NCI-H1436 (cell line): ENCODE measurements at places on chromosomes 3 and 15.
A peak's percentile ranks its signal among the peaks of the same experiment; 100 is the strongest.

DNA sequence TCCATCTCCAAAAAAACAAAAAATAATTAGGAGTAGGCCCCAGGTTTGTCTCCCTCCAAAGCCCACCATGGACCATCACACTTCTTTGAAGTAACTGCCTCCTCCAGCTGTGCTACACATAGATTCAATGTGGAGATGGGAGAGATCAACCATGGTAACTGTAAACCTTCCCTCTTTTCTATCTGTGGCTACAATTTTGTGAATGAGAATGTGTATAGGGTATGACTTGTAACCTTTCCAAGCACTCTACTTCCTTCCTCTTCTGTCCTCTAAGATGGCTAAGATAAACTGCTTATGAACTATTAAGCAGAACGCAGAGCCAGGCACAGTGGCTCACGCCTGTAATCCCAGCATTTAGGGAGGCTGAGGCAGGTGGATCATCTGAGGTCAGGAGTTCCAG, 55.5 kb upstream of the ATP11B start:
- DNase-seq: no peak

DNA sequence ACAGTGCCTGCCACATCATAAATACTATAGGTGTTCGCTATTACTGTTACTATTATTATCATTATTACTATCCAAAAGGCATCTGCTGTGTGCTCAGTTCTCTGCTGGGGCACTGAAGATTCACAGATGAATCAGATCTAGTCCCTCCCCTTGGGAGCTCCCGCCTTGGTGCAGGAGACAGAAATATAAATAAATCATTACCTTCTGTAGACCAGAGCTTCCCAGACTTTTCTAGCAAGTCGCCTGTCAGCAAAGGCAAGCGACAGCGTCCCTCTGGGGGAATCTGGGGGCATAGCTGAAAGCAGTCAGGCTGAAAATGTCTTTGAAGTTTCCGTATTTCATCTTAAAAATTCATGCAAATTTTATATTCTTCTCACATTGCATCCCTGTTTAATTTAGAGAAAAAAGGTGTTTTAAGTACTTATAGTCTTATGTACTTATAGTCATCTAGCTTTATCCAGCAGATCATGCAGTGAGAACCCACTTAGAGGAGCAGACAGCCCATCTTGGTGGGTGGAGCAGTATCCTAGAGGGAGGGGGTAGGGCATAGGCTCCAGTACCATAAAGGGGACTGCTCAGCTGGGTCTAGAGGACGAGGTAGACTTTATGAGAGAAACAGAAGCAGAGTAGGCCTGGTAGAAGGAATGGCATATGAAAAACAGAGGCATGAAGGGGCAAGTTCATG, 10.4 kb upstream of the BRPF1 start:
- DNase-seq: no peak

DNA sequence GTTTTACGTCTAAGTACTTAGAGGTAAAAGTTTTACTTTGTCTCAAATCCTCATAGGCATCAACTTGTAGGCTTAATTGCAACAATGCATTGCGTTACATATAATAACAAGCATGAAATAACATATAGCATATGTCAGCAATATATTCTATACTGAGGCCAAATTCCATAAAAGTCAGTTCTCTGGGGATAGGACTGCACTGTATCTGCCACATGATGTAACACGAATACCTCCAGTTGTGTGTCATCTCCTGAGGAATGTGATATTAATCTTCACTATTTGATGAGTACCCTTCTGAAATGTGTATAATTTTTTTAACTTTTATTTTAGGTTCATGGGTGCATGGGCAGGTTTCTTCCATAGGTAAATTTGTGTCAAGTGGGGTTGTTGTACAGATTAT, 126.4 kb downstream of the IMPG2 start:
- DNase-seq: no peak

DNA sequence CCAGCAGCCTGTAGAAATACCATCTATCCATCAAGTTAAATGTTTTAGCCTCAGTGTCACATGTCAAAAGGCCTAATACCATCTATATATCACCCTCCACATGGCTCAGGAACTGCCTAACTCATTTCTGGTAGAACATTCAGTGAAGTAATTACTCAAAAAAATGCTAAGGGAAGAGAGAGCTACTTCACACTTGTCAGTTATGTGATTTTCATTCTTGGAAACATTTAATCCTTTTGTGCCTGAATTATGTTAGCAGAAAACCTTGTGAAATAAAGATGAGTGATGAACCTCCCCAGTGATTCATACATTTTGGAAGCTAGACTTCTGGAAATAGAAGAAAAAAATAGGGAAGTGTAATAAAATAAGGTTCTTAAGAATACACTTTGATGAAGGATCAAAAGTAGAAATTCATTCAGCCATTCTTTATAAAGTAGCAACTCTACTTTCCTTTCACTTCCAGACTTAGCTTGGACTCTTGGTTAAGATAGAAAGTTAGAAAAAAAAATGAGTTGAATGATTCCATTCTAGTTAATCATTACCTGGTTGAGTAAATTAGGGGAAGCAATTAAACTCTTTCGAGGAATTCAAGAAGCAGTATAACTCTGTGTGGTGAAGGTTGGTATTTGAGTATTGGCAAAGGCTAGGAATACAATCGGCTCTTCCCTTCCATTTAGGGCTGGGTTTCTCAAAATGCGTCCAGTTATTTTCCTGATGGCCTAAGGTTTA, 3.6 kb downstream of the OTOL1 start:
- DNase-seq: no peak

- no peak for DNase-seq
Measured at GRCh38 chr3:123520656-123521055, 64.2 kb downstream of the HACD2 start.

DNA sequence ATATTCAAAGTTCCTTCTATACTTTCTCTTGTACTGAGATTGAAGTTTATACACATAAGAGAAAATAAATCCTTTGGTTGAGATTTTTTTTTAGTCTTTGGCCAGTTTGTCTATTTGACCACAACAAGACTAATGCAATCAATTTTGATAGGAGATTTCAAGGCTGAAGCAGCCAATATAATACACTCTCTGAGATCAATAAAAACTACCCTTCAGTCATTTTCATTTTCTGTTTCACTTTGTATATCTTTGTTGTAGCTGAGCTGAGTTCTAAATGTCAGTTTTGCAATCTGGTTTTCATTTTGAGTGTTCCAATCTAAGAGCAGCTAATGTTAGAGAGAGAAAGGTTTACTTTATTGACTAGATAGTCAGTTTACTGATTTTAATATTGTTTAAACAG, 623.8 kb upstream of the ROBO1 start:
- no peak for DNase-seq

GRCh38 chr3:39052583-39052982, 767 bp downstream of the WDR48 start:
- DNase-seq: no peak

DNA sequence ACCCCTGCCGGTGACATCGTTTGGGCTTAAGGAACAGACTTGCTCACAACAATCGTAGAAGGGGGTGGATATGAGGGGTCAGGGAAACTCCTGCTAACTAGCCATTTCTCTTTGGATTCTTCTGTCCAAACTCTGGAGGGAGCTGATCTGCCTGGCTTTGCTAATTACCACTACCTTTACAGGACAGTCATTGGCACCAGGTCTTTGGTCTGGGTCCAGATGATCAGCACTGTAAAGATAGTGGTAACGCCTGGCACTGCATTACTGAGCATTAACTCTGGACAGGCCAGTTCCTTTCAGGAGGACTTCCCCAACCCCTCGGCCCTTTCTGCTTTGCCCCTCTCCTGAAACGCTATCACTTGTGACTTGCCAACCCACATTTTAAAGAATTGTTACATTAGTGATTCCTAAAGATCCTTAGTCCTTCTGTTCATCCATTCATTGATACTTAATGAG, 788 bp downstream of the UQCC5 start:
- DNase-seq: no peak

DNA sequence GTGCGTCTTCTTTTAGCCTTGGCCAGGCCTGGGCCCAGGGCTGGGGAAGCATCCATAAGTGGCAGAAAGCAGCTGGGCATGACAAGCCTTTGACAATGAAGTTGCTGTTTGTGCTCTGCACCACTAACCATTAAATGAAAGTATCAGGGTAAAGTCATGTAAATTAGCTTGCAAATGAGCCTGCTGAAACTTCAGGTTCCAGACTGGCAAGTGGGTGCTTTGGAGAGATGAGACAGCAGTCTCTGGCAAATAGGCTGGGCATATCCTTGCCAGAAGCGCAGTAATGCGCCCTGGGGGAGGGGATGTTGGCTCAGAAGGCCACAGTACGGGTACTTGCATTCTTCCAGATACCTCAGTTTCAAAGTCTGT, 40.7 kb downstream of the RAB6B start:
- no peak for DNase-seq

GRCh38 chr15:47955021-47955420, 165.8 kb upstream of the SLC24A5 start:
- no peak for DNase-seq

GRCh38 chr3:67804089-67804488, 149.7 kb upstream of the SUCLG2 start:
- DNase-seq: no peak

GRCh38 chr15:34436126-34436955, 1.3 kb downstream of the GOLGA8A start:
- no peak for DNase-seq

DNA sequence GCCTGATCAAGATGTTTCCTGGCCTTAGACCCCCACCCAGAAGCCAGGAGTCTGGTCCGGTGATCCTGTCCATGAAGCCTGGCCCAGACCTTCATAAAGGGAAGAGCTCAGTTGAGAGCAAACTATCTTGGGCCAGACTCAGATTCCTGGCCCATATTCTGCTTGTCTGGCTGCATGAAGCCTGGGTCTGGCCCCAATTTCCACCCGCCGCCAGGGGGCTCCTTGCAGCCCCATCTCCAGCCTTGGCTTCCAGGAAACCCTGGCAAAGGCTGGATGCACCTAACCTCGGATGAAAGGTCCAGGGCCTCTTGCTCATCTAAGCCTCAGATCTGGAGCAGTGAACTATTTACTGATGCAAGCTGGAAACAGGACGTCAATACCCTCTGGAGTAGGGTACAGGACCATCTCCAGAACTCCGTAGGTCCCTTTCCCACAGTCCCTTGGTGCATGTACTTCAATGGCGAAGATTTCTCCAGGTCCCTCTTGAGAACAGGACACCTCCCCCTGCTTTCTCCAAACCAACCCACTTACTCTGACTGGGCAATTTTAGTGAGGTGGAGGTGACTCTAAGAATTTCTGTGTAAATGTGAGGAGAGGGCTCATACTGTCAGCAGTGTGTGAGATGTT, 5.6 kb downstream of the FOXL2 start:
- DNase-seq: no peak

DNA sequence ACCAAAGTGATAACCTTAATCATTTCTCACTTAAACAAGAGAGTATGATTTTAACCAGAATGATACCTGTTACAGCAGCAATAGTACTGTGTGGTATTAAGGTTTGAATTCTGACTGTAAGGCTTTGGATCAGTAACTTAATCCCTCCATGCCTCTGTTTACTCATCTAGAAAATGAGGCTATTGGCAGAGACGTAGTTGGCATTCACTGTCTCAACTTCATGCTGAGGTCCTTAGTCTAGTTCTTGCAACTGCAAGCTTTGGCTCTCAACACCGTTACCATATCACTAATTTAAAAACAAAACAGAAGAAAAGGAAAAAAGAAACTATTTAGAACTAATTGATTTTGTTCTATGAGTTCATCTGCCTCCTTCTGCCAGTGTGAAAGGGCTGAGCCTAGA, 875.4 kb downstream of the MCTP2 start:
- DNase-seq: no peak

DNA sequence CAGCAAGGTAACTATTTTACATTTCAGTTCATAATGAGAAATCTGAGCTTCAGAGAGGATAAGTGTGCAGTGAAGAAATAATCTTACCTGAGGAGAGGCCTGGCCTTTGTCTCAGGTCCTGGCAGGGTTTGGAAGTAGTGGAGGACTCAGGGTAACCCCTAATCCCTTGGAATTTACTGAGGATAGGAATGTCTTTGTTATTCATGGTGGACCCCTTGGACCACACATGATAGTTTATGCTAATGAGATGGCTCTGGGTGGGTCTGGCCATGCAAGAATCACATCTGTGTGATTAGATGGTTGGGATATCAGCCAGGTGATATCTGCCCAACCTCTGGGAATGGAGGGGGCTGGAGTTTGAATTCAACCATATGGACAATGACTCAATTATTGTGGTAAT, 65.0 kb upstream of the DAZL start:
- no peak for DNase-seq

GRCh38 chr3:20857636-20858035, 671.6 kb upstream of the SGO1 start:
- no peak for DNase-seq

- no peak for DNase-seq
Measured at GRCh38 chr3:13265016-13265415, 155.1 kb downstream of the NUP210 start.

DNA sequence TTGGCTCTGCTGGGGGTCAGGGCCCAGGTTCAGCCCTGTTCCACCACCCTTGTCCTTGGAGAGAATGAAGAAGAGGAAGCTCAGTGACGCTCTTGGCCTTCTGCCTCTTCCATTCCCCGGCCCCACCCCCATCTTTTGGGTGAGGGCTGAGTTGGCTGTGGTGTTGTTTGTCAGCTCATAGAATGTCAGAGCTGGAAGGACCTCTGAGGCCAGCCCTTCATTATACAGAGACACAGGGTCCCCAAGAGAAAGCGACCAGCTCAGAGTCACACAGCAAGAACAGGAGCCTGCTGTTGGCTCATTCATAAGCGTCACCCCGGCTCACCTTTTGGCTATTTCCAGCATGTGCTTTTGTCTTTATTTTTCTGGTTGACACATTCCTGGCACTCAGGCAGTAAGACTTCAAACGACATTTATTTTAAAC, 68.2 kb downstream of the AAGAB start:
- no peak for DNase-seq

- DNase-seq: no peak
Measured at GRCh38 chr3:115227461-115227860, 80.4 kb upstream of the ZBTB20 start.

DNA sequence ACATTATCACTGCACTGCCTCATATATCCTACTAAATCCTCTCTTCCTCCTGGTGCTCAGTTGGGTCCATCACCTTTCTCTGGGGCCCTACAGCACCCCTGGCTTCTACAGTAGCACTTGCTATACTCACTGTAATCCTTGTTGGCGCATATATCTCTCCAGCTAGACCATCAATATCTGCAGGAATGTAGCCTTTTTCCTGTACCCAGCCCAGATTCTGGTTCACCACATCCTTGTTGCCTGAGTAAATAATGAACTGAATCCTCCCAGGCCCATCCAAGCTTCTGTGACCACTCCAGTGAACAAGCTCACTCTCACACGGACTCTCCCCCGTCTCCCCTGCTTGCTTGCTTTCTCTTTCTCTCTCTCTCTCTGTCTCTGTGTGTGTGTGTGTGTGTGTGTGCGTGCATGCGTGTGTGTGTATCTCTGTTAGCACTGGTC, 62.5 kb upstream of the LIPC start:
- no peak for DNase-seq

GRCh38 chr15:83559310-83559966, 94.5 kb upstream of the ADAMTSL3 start:
- peak; percentile 26 for DNase-seq

GRCh38 chr15:58934521-58934920, 1.0 kb upstream of the SLTM start:
- DNase-seq: no peak

GRCh38 chr15:96599268-96599667, 268.8 kb downstream of the NR2F2 start:
- peak; percentile 37 for DNase-seq

GRCh38 chr3:133413161-133414020, 13.5 kb downstream of the BFSP2 start:
- peak; percentile 20 for DNase-seq
